ENCODE measurements at places on chromosomes 5 and 9. TPM values are rescaled to one million over a fixed set of nuclear protein-coding genes. Genes with fewer than 3 reads are reported as not detected.

Gene SHLD3
- total RNA-seq: 4.3 TPM

DNA sequence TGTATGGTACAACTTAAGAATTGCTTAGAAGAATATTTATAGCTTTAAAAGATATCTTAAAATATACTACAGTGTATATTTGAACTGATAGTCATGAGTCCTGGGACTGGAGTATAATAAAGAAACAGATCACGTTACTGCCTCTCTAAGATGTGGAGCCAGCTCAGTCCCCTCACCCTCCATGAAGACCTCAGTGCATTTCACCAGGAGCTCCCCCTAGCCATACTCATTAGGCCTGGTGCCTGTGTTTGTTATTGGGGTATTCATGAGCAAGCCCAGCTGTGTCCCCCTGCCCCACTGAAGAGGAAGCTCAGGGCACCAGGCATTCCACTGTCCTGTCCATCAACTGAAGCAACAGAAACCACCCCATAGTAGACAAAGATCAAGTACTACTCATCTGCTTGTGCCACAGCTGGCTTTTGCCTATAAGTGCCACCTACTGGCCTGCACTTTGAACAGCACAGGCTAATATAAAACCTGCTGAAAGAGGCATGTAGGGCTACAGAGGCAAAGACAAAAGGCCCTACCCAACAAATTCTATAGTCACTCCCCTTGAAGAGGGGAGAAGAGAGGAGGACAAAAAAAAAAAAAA, 850.2 kb upstream of the NUDT12 start:
- no peaks in the 10 kb centered on the region for H3K27me3 ChIP-seq
- DNase-seq: peak; percentile 2
- no peak overlapping the region for H3K27ac ChIP-seq
- no peaks in the 10 kb centered on the region for H3K4me1 ChIP-seq

GRCh38 chr9:106697390-106697749, 165.6 kb upstream of the ZNF462 start:
- no peak for DNase-seq
- no peaks in the 10 kb centered on the region for H3K36me3 ChIP-seq
- H3K27ac ChIP-seq: no peak overlapping the region
- no peak overlapping the region for H3K4me3 ChIP-seq

GRCh38 chr9:129946246-129946995, 96.6 kb downstream of the FNBP1 start:
- H3K27ac ChIP-seq: peak overlapping the region; percentile 3
- H3K4me3 ChIP-seq: no peak overlapping the region
- no peak for DNase-seq
- peaks cover 17% of the 10 kb centered on the region for H3K36me3 ChIP-seq
- peaks cover 8% of the 10 kb centered on the region for H3K4me1 ChIP-seq

DNA sequence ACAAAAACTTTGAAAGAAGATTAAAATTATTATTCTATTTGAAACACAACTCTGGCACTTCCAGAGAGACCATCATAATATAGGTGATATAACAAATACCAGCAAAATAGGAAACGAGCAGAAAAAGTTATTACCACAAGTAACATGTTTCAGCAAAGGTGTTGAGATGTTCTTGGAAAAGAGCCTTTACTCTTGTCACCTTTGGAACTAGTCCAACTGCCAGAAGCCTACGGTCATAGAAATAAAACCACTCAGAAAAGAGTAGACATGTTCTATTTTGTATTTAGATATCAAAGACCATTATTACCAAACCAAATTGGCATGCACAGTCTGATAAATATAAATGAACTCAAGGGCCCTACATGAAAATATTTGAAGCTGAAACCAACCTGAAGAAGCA, 145.0 kb upstream of the DMAC1 start:
- DNase-seq: no peak
- H3K4me1 ChIP-seq: peaks cover 4% of the 10 kb centered on the region
- peaks cover 3% of the 10 kb centered on the region for H3K36me3 ChIP-seq
- no peak overlapping the region for H3K4me3 ChIP-seq

DNA sequence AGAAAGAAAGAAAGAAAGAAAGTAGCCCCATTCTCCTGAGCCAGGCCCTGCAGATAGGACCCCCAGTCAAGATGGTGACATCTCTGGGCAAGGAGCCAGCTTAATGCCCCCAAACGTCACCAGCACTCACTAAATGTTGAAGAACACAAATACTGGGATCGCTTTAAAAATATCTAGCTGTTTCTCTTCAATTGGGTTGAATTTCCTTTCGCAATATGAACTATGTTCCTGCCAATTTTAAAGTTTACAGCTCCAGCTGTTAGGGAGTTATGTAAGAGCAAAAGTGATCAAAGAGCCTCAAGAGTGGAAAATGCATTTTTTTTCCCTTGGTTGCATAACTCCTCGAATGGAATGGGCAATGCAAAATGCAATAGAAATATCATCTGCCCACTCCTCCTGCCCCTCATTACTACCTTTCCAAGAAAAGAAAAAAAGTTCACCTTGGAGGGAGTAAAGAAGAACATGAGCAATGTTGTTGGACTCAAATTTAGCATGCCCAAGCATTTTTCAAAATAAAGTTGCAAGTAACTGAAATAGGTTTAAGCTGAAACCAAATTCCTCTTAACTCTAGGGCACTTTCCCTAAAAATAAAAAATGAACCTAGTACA, 244.2 kb upstream of the PIK3R1 start:
- peaks cover 5% of the 10 kb centered on the region for H3K4me1 ChIP-seq
- no peak for DNase-seq
- no peak overlapping the region for H3K4me3 ChIP-seq
- H3K27me3 ChIP-seq: no peaks in the 10 kb centered on the region
- H3K27ac ChIP-seq: no peak overlapping the region

DNA sequence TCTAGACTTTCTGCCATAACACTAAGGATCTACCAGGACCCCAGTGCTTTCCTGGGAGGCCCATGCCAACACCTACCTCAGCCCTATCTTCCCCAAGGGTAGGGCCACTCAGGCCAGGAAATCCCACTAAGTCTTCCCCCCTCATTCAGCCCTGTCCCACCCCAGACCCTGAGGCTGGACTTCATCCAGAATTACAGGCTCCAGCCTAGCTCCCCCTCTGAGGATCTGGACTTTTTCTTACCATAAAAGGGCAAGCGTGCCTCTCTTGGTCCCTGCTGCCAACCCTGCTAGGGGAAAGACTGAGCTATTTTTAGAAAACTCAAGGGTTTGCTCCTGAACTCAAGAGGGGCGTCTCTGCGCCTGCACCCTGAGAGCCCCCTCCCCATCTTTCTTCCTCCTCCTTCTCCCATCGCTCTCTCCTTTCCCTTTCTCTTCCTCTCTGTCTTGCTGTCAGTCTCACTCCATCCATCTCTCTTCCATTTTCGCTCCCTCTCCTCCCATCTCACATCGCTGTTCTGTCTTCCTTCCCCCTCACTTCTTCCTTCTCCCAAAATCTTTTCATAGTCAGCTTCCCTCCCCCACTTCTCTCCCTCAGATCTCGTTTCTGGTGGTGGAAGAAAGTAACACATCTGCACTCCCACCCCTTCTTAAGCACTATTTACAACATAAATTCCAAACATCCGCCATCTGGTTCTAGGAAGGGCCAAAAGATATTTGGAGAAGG, 38.1 kb upstream of the IL17B start:
- H3K36me3 ChIP-seq: no peaks in the 10 kb centered on the region
- H3K27me3 ChIP-seq: no peaks in the 10 kb centered on the region
- DNase-seq: no peak
- H3K4me1 ChIP-seq: peaks cover 40% of the 10 kb centered on the region

GRCh38 chr9:86405086-86405491, 50.9 kb upstream of the TUT7 start:
- no peak overlapping the region for H3K4me3 ChIP-seq
- no peaks in the 10 kb centered on the region for H3K27me3 ChIP-seq
- no peak overlapping the region for H3K27ac ChIP-seq
- DNase-seq: no peak

Gene ARSB
- 26.6 TPM for total RNA-seq

Gene MTAP
- 106 TPM for total RNA-seq

Gene ANXA2R
- total RNA-seq: 1.2 TPM

- H3K4me3 ChIP-seq: no peak overlapping the region
- no peak for DNase-seq
- H3K27ac ChIP-seq: no peak overlapping the region
These were observed 13.2 kb downstream of the TSPAN17 start for GRCh38 chr5:176660530-176660859.

- no peak overlapping the region for H3K27ac ChIP-seq
- H3K4me1 ChIP-seq: no peaks in the 10 kb centered on the region
- no peak for DNase-seq
- H3K27me3 ChIP-seq: no peaks in the 10 kb centered on the region
These were observed 39.0 kb upstream of the MYOT start for GRCh38 chr5:137828664-137829063.

Gene MZB1
- 0.25 TPM for total RNA-seq

Gene POC5
- 17.8 TPM for total RNA-seq

- H3K27me3 ChIP-seq: peaks cover 14% of the 10 kb centered on the region
- no peak overlapping the region for H3K27ac ChIP-seq
- peak overlapping the region; percentile 86 for H3K4me3 ChIP-seq
- H3K36me3 ChIP-seq: peaks cover 6% of the 10 kb centered on the region
- peak; percentile 23 for DNase-seq
These were observed 705 bp downstream of the PWWP2A start for GRCh38 chr5:160118349-160119141.

Gene PSMD5
- total RNA-seq: 54.5 TPM

GRCh38 chr9:126203313-126203712, 123.3 kb upstream of the MVB12B start:
- H3K36me3 ChIP-seq: no peaks in the 10 kb centered on the region
- no peaks in the 10 kb centered on the region for H3K27me3 ChIP-seq
- no peaks in the 10 kb centered on the region for H3K4me1 ChIP-seq
- no peak for DNase-seq
- no peak overlapping the region for H3K4me3 ChIP-seq
- no peak overlapping the region for H3K27ac ChIP-seq

- DNase-seq: no peak
- H3K4me1 ChIP-seq: peaks cover 27% of the 10 kb centered on the region
- peak overlapping the region; percentile 5 for H3K4me3 ChIP-seq
- no peaks in the 10 kb centered on the region for H3K36me3 ChIP-seq
- no peak overlapping the region for H3K27ac ChIP-seq
These were observed 132.2 kb upstream of the ASTN2 start for GRCh38 chr9:117546894-117547678.

GRCh38 chr9:297104-297972, 82.7 kb downstream of the DOCK8 start:
- no peak overlapping the region for H3K27ac ChIP-seq
- peaks cover 31% of the 10 kb centered on the region for H3K27me3 ChIP-seq
- H3K36me3 ChIP-seq: no peaks in the 10 kb centered on the region
- DNase-seq: no peak

Gene PIP5KL1
- total RNA-seq: 2.6 TPM

DNA sequence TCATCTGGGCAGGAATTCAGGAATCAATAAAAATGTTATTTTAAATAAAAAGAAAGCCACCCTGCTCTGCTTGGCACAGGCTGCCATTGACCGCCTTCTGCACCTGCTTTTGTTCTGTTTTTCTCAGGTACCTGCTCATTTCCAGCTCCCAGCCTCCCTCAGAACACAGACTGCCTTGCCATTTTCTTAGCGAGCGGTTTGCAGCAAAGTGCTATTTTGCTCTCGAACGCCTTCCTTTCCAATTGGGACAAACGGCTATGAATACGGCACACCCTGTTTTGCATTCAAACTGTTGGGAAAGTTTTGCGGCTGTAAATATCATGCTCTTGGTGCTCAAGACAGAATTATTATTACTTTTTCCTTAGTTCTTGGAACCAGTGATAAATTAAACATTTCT, 25.1 kb upstream of the FCN1 start:
- H3K27ac ChIP-seq: no peak overlapping the region
- H3K4me1 ChIP-seq: peaks cover 20% of the 10 kb centered on the region
- DNase-seq: no peak
- peaks cover 3% of the 10 kb centered on the region for H3K27me3 ChIP-seq
- H3K4me3 ChIP-seq: no peak overlapping the region

Gene GKAP1
- 12.1 TPM for total RNA-seq

DNA sequence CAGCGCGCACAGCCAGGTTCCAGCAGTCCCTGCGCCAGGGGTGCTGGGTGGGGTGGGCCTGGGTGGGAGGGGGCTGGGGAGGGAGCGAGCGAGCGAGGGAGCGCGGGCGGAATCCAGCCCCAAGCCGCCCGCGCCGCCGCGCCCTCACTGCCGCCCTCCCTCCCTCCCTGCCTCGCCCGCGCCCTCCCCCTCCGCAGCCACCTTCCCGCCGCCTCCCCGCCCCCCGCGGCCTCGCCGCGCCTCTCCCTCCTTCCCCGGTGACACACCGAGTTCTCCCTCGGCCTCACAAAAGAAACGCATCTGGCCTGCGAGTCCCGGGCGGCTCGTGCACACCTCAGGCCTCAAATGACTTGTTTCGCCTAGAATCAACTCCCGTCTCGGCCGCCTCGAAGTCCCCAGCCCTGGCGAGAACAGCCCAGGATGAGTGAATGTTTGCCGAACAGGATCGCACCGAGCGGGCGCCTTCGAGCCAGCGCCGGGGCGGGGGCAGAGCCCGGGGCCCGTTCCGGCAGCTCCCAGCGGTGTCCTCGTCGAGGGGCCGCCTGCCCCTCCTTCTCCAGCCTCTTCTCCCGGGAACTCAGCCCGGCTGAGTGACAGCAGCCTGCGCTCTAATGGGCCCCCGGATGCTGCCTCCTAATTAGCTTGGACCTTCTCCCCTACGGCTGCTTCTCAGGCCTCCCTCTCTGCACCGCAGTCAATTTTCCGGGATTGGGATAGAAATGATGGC, 371 bp upstream of the PITX1 start:
- DNase-seq: no peak
- no peak overlapping the region for H3K27ac ChIP-seq

GRCh38 chr5:151911011-151911410, 13.6 kb downstream of the GLRA1 start:
- DNase-seq: no peak
- H3K4me1 ChIP-seq: peaks cover 9% of the 10 kb centered on the region
- H3K27ac ChIP-seq: no peak overlapping the region
- H3K27me3 ChIP-seq: peaks cover 68% of the 10 kb centered on the region

Gene SHROOM1
- 6.5 TPM for total RNA-seq

DNA sequence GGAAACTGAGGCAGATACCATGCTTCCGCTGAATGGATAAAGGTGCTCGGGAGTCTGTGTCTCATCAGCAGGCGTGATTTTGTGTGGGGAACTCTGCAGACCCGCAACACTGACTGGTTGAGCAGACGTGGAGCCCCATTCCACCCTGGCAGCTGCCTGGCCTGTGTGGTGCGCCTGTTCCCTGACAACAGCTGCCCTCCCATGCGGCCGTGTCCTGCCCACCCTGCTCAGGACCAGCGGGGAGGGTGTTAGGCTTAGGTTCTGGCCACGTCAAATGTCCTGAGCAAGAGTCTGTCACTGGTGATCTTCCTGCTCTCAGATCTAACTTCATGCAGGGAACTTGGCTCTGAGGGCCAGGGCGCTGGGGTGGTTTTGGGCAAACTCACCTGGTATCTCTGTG, 417.7 kb upstream of the IRX4 start:
- no peak overlapping the region for H3K27ac ChIP-seq
- no peaks in the 10 kb centered on the region for H3K36me3 ChIP-seq
- no peak for DNase-seq
- peaks cover 49% of the 10 kb centered on the region for H3K4me1 ChIP-seq
- no peaks in the 10 kb centered on the region for H3K27me3 ChIP-seq

All from neural crest cell (in vitro differentiated cells).